ENCODE measurements at places on chromosomes 1 and 21.

DNA sequence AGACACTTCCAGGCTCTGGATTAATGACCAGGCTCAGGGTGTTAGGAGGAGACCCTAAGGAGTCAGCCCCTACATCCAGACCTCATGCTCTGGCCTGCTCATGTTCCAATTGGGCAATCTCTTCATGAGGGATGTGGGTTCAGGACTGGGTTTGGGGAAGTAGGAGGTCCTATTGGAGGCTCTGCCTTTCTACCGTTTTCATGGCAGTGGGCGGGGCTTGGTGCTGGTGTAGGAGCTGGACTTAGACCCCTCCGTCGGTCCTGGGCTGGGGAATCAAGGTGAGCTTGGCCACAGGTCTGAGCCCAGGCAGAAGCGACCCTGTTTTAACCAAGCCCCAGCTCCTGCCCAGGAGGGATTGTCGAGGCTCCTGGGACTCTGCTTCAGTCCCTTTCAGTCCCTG is 123.4 kb downstream of the PRDM16 start:
- no peak for DNase-seq

DNA sequence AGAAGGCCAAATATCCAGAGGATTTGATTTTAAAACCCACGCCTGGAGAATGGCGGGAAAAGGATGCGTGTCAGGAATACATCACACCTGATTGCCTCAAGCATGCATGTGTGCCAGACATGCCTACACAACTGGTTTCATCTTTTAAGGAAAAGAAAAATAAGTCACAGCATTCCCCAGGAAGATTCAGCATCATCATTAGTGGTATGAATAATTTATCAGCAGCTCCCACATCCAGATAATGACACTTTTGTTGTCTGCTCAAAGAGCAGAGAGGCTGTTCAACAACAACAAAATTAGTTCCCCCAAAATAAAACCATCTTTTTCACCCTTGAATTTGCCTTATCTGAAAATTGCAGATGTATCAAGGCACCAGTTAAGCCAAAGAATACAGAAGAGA is 328.6 kb upstream of the C1orf87 start:
- DNase-seq = no peak

GRCh38 chr1:212762839-212763238 is 28.7 kb downstream of the NSL1 start:
- no peak for DNase-seq

- no peak for DNase-seq
Observed at GRCh38 chr1:14262637-14263036, 335.8 kb upstream of the KAZN start.

- no peak for DNase-seq
Observed at GRCh38 chr1:59682396-59683080, 132.2 kb upstream of the HOOK1 start.

DNA sequence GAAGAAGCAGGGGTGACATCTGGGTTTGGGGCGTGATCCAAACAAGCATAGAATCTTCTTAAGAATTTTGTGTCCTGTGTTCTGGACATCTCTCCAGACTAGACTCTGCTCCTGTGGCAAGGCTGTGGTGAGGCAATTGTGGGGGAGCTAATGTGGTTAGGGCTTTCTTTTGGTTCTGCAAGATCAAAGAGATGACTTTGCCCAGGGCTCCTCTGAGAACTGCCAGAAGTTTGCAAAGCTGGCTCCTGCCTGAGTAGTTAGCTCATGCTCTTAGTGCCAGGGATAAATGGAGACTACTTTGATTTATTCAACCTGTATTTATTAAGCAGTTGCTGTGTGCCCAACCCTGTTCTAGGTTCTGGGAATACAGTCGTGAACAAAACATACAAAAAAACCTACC is 34.0 kb upstream of the CRNN start:
- DNase-seq = no peak

GRCh38 chr21:44612029-44612486 is at the start of gene KRTAP10-8:
Gene KRTAP10-8 (plus strand): TSS chr21:44612079. CDS start chr21:44612101, 22 bp downstream.
- DNase-seq = no peak

DNA sequence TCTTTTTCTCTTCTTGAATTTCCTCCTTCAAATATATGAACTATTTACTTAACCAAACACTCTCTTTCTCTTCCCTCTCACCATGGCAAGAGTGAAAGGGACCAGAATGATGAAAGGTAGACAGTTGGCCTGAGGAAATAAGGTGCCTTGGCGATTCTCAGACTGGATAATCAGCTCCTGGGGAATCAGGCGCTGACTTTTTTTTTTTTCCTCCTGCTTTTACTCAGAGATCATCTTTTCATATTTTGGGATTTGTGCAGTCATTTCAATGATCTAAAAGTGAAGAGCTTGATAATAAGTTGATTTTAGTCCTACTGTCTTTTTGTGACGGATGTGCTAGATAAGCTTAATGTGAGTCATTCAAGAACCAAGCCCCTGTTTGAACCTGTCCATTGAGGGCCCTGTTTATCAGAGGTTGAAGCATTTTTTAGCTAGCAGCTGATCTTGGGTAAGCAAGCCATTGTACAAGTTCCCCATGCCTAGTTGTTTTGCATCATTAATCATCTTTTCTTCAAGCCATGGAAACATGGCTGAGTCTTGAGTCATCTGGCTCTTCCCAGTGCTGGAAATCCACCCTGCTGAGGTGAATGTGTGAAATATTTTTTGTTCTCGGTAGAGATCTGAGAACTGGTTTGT is 40.8 kb downstream of the ITSN1 start:
- no peak for DNase-seq

DNA sequence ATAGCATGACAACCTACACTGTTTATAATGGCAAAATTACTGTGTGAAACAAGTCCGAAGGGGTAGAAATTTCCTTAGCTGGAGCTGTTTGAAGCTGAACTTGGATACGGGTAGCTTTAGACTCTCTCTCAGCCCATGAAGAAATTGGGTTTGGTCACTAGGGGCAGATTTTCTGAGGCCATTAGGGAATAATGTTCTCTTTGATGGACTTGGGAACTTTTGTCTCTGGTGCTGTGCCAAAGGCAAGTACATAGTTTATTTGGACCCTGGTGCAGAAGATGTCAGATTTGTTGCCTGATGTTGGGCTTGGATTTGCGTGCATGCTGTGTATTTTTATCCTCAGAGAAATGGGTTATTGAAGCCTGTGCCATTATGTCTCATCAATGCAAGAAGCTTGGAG is 109.6 kb downstream of the VPS13D start:
- no peak for DNase-seq

DNA sequence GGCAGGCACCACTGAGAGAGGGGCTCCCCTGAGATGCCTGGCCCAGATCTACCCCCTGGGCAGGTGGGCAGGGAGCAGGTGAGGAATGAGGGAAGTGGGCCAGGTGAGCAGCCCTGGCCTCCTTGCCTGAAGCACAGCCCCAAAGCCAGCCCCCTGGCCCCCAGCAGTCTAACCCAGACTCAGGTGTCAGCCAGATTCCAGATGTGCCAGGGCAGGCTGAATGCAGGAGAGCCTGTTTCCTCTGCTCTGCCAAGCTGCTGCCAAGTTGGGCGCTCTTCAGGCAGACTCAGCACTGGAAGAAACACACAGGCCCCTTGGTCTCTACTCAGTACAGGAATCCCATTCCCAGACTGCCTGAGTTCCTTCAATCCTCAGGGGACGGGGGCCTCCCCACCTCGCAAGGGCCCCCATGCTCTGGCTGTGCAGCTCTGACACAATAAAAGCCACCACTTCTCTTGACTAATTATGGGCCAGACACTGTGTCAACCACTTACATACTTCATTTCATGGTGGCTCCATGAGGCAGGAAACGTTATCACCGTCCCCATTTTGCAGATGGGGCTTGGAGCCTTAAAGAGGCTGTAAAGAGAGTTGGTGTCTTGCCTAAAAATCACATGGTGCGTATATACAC is 20.4 kb downstream of the ARHGEF19 start:
- DNase-seq = no peak

- DNase-seq = no peak
Observed at GRCh38 chr1:30762930-30763650, 5.5 kb upstream of the LAPTM5 start.

DNA sequence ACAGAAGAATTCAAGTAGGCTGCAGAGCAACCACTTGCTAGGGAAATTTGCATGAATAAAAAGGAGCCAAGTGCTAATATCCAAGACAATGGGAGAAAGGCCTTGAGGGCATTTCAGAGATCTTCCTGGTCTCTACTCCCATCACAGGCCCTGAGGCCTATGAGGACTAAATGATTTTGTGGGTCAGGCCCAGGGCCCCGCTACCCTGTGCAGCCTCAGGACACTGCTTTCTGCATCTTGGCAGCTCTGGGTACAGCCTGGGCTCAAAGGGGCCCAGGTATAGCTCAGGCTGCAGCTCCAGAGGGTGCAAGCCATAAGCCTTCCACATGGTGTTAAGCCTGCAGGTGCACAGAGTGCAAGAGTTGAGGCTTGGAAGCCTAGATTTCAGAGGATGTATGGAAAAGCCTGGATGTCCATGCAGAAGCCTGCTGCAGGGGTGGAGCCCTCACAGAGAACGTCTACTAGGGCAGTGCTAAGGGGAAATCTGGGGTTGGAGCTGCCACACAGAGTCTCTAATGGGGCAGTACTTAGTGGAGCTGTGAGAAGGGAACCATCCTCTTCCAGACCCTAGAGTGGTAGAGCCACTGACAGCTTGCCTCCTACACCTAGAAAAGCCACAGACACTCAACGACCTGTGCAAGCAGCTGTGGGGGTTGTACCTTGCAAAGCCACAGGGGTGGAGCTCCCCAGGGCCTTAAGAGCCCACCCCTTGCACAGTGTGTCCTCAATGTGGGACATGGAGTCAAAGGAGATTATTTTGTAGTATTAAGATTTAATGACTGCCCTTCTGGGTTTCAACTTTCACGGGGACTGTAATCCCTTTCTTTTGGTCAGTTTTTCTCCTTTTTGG is 13.7 kb upstream of the ACTRT2 start:
- no peak for DNase-seq

DNA sequence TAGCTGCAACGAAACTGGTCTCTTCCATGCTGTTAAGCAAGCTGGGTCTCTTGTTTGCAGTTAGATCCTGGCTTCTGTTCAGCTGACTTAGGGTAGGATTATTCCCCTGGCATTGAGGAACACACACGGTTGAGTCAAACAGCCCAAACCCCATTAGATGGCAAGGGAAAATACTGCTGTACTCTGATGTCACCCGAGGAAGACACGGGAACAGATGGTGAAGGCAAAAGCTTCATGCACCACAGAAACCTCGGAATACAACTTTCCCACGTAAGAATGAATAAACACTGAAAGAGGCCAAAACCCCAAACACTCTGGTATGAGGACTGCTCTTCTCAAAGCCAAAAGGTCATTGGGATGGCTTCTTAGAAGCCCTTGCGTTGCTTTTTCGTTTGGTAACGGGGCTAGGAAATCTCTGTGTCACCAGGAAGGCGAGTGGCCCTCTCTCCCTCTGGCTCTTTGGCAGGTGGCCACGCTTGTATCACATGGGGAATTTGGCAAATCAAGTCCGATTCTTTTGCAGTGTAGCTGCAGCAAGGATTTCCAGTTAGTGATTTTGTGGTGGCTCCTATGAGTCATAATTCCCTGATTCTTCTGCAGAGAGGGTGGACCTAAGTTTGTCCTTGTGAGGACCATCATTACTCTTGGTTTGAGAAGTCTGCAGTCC is 16.7 kb upstream of the LYST start:
- no peak for DNase-seq

GRCh38 chr1:8871965-8872399 is 6.5 kb downstream of the ENO1 start:
- no peak for DNase-seq

DNA sequence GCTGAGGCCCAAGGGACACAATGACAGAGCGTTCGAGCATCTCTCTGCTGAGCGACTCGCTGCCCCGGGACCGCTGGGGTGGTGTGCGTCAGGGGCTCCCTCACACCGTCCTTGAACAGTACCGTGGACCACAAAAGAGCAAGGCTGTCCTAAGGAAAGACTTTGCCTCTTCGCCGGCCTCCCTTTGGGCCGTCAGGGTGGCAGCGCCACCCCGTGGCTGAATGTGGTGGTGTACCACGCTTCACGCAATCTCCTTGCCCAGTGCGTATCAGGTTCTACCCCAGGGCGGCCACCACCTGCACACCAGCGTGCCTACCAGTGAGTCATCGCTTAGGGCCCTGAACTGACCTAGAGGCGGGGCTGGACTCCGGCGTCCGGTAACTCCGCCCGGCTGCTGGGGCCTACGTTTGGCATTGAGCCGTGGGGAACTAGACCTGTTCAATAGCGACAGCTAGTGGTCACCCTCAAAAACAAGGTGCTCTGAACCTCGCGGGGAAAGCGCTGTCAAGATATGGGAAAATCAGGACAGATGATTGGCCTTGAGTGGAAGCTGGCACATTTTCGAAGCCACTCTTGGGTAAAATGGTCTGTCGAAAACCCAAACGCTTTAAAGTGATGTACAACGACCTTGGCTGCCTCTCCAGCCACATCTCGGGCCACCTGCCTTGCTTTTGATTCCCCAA is 8.1 kb upstream of the TRAF3IP3 start:
- DNase-seq = peak; percentile 76

DNA sequence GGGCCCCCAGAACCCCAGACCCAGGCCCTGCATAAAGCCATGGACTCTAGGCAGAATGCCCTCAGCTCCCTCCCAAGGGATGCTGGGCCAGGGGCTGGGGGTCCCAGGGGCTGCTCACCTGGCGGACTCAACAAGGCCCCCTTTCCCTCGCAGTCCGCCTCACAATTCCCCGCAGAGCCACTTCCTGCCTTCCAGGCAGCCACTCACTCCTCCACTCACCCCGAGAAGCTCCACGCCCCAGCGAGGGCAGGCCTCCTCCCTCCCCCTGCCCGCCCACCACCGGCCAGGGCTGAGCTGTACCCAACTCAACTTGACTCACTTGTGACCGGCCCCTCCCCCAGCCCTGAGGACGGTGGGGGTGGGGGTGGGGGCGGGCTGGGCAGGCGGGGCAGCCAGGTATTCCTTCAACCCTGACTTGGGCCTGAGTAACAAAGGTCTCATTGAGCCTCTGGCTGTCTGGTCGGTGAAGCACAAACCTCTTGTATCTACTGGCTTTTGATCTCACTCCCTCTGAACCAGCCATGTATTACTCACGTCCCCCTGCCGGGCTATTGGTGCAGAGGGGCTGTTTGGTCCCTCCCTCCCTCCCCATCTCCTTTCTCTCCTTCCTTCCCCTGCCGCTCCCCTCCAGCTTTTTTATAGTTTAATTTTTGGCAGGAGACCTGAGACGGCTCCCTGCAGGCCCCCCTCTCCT is 5.9 kb downstream of the BLACAT1 start:
- no peak for DNase-seq

GRCh38 chr1:42784946-42785693 is at the start of gene TMEM269:
Gene TMEM269 (plus strand): TSS chr1:42784991. CDS start chr1:42789894, 4,903 bp downstream.
- peak; percentile 13 for DNase-seq

DNA sequence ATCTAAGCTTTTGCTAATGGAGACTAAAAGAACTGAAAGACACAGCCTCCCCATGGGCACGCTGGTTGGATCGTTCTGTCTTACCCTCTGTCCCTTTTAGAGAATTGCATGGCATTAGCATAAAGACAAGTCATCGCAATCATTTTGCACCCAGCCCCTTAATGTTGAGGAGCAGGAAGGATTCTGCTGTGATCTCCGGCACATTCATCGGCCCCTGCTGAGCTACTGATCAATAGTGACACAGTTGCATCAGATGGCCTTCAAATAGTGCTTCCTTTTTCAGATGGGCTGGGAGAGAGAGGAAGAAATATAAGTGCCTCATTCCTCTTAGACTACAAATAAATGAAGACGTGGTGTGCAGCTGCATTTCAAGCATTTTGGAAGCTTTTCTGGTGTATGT is 75.4 kb downstream of the NOS1AP start:
- DNase-seq = no peak
